ENCODE measurements at places on chromosomes 12 and 14. TPM values are rescaled to one million over a fixed set of nuclear protein-coding genes. Genes with fewer than 3 reads are reported as not detected.

The TTC7B gene
- total RNA-seq, result 5.2 TPM

- no peak for DNase-seq
- peaks cover 9% of the 10 kb centered on the region for H3K36me3 ChIP-seq
- peak overlapping the region; percentile 93 for H3K27ac ChIP-seq
- H3K27me3 ChIP-seq, result no peaks in the 10 kb centered on the region
- peaks cover 55% of the 10 kb centered on the region for H3K4me1 ChIP-seq
- H3K4me3 ChIP-seq, result peak overlapping the region; percentile 92
Measured at GRCh38 chr12:9649532-9649940, 20.0 kb upstream of the CLEC2D start.

The BEST3 gene
- total RNA-seq, result not detected

DNA sequence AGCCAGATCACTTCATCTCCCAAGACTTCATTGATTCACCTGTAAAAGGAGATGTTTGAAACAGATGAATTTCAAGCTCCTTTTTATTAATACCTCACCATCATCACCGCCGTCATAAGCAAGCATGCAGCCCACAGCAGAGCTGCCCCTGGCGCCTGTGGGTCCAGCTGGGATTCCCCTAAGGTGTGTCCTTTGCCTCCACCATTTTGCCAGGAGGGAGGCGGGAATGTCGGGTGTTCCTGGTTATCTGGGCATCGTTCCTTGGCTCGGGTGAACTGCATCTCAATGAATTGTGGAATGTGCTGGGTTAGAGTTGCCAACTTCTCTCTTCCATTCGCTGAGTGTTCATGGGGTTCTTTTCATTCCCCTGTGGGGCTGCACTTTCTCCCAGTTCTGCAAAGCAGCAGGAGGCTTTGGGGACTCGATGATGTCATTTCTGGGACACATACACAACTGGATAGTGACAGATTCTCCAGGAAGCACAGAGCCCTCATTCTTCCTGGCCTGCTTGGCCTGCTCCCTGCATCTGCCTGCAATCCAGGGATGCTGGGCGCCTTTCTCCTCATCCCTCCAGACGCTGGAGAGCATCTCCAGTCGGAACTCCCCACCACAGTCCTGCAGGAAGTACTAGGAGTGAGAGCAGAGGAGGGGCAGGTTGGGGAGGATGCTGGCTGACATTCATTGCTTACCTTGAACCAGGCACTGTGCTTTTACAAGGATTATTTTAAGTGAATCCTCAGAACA is 10.1 kb downstream of the CCND2 start:
- H3K4me1 ChIP-seq, result peaks cover 56% of the 10 kb centered on the region
- H3K4me3 ChIP-seq, result no peak overlapping the region
- H3K27me3 ChIP-seq, result no peaks in the 10 kb centered on the region

The PARPBP gene
- 21.2 TPM for total RNA-seq

GRCh38 chr12:54148560-54149429 is 40.0 kb downstream of the SMUG1 start:
- no peak overlapping the region for H3K27ac ChIP-seq
- H3K36me3 ChIP-seq, result no peaks in the 10 kb centered on the region
- no peak for DNase-seq
- H3K4me1 ChIP-seq, result no peaks in the 10 kb centered on the region

DNA sequence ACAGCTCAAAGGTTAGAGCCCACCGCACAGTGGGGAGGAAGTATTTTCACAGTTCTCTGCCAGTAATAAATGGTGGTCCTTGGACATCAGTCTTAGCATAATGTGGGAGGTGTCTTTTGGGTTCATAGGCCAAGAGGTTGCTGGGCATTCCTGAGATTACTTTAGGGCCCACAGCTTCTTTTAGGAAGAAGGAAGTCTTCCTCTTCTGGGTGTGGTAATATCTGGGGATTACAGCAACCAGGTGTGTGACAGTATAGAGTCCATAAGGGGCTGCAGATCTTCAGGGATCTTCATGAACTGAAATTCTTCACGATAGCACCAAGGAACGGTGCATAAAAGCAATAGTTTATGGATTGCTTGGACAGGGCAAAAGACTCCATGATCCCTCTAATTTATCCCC is 56.2 kb upstream of the PTGR2 start:
- no peaks in the 10 kb centered on the region for H3K4me1 ChIP-seq
- no peaks in the 10 kb centered on the region for H3K36me3 ChIP-seq
- no peak overlapping the region for H3K4me3 ChIP-seq

- no peaks in the 10 kb centered on the region for H3K36me3 ChIP-seq
- H3K4me1 ChIP-seq, result no peaks in the 10 kb centered on the region
- no peak overlapping the region for H3K4me3 ChIP-seq
- H3K27me3 ChIP-seq, result no peaks in the 10 kb centered on the region
- no peak for DNase-seq
Measured at GRCh38 chr14:100670753-100671049, 56.0 kb upstream of the DLK1 start.

- no peak overlapping the region for H3K4me3 ChIP-seq
- no peaks in the 10 kb centered on the region for H3K4me1 ChIP-seq
- no peak for DNase-seq
- H3K36me3 ChIP-seq, result no peaks in the 10 kb centered on the region
- no peak overlapping the region for H3K27ac ChIP-seq
Measured at GRCh38 chr12:98873776-98874175, 228.7 kb downstream of the APAF1 start.

The CMKLR1 gene
- 0.66 TPM for total RNA-seq

The SERPINA12 gene
- not detected for total RNA-seq

DNA sequence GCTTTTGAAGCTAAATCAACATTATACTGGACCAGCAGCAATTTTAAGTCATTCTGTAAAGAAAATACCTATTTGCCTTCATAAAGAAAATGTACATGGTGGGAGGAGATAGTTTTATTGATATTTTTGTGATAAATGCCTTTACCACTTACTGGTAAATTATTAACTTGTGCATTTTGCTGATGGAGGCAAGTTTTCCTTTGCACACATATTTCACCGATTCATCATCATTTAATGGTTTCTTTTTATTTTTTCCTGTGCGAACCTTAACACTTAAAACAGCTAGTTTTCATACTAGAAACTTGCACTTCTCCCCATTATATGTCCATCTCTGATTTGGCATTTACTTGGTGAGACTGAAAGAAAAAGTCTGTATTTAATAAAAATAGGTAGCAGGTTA is 239.3 kb downstream of the TRHDE start:
- H3K27ac ChIP-seq, result no peak overlapping the region
- no peaks in the 10 kb centered on the region for H3K36me3 ChIP-seq
- H3K4me3 ChIP-seq, result no peak overlapping the region
- H3K27me3 ChIP-seq, result no peaks in the 10 kb centered on the region
- H3K4me1 ChIP-seq, result no peaks in the 10 kb centered on the region

The PIWIL1 gene
- not detected for total RNA-seq
